ENCODE measurements at places on chromosomes 5 and 9.

DNA sequence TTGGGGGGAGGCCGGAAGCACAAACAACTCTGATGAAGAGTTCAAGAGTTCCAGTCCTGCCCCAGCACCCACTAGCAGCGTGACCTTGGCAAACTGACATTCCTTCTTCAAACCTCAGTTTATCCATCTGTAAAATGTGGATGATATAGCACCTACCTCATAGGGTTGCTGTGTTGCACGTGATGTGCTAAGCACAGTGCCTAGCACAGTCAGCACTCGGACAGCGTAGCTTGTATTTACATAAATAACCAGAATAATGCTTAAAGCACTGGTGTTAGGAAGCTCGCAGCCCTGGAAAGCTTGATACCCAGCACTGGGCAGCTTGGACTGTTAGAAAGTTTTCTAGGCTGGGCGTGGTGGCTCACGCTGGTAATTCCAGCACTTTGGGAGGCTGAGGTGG lies 5.1 kb downstream of the PKN3 start:
- DNase-seq, result no peak

DNA sequence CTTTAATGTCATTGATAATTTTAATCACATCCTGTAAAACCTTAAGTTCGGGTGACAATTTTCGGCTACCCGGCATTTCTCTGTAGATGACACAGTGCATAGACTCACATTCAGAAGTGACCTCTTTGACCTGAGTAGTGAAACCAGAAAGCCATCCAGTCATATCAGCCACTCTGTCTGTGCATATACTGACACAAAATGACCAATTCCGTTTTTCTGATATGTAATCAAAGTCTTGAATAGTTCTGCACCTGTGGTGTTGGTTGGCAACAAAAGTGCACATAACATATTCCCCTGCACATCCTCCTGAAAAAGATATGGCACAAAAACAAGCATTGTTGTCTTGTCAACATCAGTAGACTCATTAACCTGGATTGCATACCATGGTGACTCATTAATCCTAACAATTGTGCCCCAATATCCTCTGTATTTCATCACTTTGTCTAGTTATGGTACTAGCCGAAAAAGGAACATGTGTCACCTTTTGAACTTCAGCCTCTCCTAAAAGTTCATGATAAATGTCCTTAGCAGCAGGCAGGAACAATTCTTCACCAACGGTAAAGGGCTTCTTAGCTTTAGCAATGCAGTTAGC lies 4.6 kb upstream of the HNRNPA0 start:
- DNase-seq, result no peak

DNA sequence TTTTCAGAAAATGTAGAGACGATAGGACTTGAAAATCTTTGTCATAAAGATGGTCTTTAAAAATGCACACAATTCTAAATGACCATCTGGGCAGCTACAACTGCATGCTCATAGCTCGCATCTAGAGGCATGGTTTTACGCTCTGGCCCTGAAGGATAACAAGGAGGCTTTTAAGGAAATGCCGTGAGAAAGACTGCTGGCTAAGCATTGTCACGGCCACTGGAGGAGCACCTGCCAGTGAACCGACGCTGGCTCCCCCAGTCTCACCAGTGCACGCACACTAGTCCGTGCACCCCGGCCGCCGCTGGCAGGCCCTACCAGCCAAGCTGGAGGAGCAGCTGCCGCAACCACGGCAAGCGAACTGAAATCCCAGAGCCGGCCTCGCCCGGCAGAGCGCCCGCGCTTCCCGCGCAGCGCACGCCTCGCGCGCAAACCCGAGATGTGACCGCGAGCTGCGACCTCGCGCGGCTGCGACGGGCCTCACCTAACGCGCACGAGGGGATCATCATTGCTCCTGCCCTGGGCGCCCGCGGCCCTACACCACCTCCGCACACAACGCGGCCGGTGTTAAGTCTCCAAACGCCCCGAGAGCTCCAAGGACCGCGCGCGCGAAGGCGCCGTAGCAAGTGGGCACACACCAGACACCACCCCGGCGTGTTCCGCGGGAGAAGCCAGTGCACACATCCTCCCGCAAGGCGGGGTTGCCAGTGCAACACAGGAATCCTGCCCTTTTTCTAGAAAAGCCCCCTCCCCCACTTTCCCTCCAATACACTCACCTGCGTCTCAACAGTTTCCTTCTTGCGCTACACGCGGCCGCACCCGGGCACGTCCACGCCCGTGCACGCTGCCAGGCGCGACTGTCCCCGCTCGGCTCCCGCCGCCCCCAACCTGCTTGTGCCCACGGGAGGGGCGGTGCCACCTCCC lies 5.3 kb downstream of the ELAVL2 start:
- no peak for DNase-seq

- no peak for DNase-seq
These were observed 29.9 kb upstream of the DMRTA1 start for GRCh38 chr9:22416692-22417060.

- DNase-seq, result no peak
These were observed 68.5 kb upstream of the MELK start for GRCh38 chr9:36504156-36504555.
